ELF-1 (cell line): ENCODE measurements at places on chromosomes 1 and 21.

DNA sequence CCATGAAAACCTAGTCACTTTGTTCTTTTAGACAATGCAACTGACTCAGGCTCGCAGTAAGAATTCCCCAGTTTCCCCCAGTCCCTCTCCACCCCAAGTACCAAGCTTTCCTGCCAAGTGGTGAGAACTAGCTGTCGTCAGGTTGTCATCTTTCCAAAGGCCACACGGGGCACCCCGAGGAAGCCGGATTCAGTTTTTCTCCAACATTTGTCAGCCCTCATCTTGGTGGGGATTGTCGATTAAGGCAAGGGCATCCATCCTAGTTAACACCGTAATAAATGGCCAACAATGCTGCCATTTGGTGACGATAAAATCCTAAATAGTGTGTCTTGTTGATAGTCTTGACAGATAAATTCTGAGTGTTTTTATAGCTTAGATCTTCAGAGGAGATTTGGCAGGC lies 55.9 kb upstream of the PROX1 start:
- peak; percentile 11 for DNase-seq

- DNase-seq: no peak
Observed at GRCh38 chr1:109901141-109901523, 9.5 kb upstream of the CSF1 start.

- no peak for DNase-seq
Observed at GRCh38 chr1:170676628-170677027, 12.7 kb downstream of the PRRX1 start.

DNA sequence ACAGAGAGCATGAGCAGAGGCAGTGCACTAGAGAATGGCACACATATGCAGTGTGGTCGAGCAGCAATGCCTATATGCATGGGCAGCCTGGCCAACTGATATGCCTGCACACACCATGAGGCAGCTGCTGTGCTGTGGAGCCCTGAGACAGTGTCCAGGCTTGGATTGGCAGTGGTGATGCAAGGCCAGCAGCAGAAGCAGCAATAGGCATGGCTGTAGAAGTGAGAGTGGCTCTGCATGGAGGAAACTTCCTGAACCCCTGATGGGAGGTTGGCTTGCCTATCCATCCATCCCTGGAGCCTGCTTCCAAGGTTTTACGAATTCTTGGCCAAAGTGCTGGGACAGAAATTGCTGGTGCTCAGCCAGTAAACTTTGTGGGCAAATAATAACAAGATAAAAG lies 89.7 kb downstream of the DIRAS3 start:
- DNase-seq: no peak

DNA sequence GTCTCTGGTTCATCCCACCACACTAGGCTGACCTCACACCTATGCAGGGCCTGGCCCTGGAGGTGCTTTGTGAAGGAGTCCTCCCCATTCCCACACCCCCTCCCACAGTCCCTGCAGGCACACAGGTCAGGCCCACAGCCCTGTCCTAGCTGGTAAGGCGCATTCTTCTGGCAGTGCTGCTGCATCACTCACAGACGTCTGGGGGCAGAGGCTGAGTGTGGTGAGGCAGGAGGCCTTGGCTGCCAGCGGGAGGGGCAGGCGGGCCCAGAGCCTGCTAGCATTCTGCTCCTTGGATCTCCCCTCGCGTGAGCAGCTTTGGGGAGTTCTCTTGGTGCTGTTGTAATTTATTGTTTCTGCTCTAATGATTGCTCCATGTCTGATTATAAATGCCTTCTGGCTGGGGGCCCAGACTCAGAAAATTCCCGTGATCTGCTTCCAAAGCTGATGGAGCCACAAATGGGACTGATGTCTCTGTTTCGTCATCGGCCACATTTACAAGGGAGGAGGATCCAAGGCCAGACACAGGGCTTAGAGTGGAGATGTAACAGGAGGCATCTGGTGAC lies 62.9 kb downstream of the TRABD2B start:
- peak; percentile 54 for DNase-seq
